Thoracic aorta (tissue), 2 donors: ENCODE measurements at places on chromosomes 16 and 17. TPM values are rescaled to one million over a fixed set of nuclear protein-coding genes. Genes with fewer than 3 reads are reported as not detected.
A peak's percentile ranks its signal among the peaks of the same experiment; 100 is the strongest.

Gene PHF23
- total RNA-seq = 44.7 TPM

Gene CHD9NB
- 0.85 TPM for total RNA-seq

Gene TMEM238L
- not detected for total RNA-seq

Gene ZNF174
- 5.4 TPM for total RNA-seq

Gene ZFHX3
- 57.7 TPM for total RNA-seq

Gene HIGD1B
- not detected for total RNA-seq

Gene ABCA3
- 16.4 TPM for total RNA-seq

Gene TNK1
- 4.7 TPM for total RNA-seq

Gene MARCHF10
- not detected for total RNA-seq

Gene MYH2
- 11.9 TPM for total RNA-seq

Gene FBXW10
- total RNA-seq = not detected

- no peak overlapping the region for H3K4me3 ChIP-seq
- no peak for DNase-seq
- no peaks in the 10 kb centered on the region for H3K36me3 ChIP-seq
- H3K27ac ChIP-seq = peak overlapping the region; percentile 57
Measured at GRCh38 chr17:19247473-19247872, 10.3 kb downstream of the EPN2 start.

DNA sequence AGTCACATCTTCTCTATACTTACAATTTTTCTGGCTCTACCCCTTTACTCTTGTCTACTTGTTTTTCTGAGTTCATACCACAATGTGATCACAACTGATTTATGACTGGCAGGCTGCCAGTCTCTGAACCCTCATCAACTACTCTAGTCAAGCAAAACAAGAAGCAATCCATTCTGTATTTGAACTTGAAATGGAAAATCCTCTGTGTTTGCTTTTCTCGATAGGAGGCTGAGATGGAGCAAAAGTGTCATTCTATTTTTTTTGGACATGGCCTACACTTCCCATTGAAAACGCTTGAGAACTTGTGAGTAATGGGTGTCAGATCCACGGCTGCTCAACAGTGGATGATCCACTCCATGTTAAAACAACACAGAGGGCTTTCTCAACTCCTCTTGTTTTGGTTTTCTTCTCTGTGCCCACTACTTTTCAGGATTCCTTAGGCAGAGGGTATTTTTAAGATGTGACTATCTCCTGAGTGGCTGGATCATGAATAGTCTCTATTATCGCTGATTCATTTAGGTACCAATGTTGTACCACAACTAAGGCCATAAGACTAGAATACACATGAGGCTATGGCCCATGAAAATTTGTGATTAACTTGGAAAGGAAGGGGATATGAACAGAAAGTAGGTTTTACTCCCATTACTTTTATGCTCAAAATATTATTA is 11.7 kb downstream of the TMEM100 start:
- peaks cover 25% of the 10 kb centered on the region for H3K4me1 ChIP-seq
- no peak for DNase-seq
- H3K27ac ChIP-seq = peak overlapping the region; percentile 50
- no peak overlapping the region for H3K4me3 ChIP-seq
- H3K27me3 ChIP-seq = no peaks in the 10 kb centered on the region

DNA sequence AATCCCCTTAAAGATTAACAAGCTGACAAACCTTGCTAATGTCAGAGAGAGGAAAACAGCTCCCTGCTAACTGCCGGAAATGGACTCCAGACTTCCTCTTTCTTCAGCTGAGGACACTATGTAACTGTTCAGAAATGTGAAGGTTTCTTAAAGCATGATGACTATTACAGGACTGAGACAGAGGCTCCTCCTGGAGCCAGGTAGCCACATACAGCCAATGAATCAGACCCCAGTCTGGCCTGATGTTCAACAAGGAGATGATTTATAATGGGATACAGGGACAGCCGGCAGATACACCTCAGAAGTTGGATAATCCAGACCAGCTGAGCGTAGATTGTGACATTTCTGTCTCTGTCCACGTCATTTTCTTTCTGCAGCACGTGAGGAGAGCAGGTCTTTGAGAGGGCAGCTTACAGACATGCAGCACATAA is 216.2 kb downstream of the HS3ST3A1 start:
- no peak overlapping the region for H3K27ac ChIP-seq
- no peak overlapping the region for H3K4me3 ChIP-seq
- no peaks in the 10 kb centered on the region for H3K27me3 ChIP-seq
- no peaks in the 10 kb centered on the region for H3K36me3 ChIP-seq
- DNase-seq = no peak
- no peaks in the 10 kb centered on the region for H3K4me1 ChIP-seq

GRCh38 chr17:9839433-9839832 is 13.7 kb downstream of the GLP2R start:
- no peak for DNase-seq
- H3K4me1 ChIP-seq = no peaks in the 10 kb centered on the region
- H3K4me3 ChIP-seq = no peak overlapping the region
- no peaks in the 10 kb centered on the region for H3K27me3 ChIP-seq

GRCh38 chr17:64423881-64424280 is 25.0 kb upstream of the MILR1 start:
- DNase-seq = no peak
- no peak overlapping the region for H3K4me3 ChIP-seq
- H3K27ac ChIP-seq = no peak overlapping the region
- no peaks in the 10 kb centered on the region for H3K36me3 ChIP-seq
- no peaks in the 10 kb centered on the region for H3K27me3 ChIP-seq
- no peaks in the 10 kb centered on the region for H3K4me1 ChIP-seq

DNA sequence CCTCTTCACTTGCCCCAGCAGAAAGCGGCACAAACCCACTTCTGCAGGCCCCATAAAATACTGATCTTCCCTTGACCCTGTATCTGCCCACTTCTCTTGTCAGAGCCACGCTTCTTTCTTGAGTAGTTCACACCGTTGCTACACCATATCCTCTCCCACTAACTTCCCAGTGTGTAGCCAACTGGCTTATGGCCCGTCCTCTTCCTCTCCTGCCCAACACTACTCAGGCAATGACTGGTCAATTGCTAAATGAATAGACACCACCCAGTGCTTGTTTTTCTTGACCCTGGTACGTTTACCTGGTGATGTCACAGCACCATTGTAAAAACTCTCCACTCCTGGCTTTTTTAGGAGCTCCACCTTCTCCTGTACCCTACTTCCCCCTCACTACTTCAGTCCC is 86.9 kb downstream of the NDEL1 start:
- H3K27me3 ChIP-seq = no peaks in the 10 kb centered on the region
- H3K36me3 ChIP-seq = peaks cover 47% of the 10 kb centered on the region
- peaks cover 20% of the 10 kb centered on the region for H3K4me1 ChIP-seq
- peak overlapping the region; percentile 66 for H3K27ac ChIP-seq

DNA sequence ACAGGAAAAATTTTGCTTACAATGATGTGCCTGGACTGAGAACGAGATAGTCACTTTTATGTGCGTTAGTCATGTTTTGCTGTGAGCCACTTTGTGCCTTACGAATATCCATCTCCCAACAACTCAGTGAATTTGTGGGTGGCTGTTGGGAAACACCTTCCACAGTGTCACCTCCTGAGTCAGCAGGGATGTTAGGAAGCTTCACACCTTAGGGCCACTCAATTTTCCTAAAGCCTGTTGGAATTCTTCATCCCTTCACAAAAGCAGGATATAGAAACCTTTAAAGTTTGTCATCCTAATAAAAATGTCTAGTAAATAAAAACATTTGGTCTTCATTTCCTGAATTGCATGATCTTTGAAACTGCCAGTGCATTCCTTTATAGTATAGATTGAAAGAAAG is 4.3 kb upstream of the KRTAP3-1 start:
- no peaks in the 10 kb centered on the region for H3K27me3 ChIP-seq
- no peaks in the 10 kb centered on the region for H3K36me3 ChIP-seq
- DNase-seq = no peak
- no peaks in the 10 kb centered on the region for H3K4me1 ChIP-seq
- H3K4me3 ChIP-seq = no peak overlapping the region
- no peak overlapping the region for H3K27ac ChIP-seq

DNA sequence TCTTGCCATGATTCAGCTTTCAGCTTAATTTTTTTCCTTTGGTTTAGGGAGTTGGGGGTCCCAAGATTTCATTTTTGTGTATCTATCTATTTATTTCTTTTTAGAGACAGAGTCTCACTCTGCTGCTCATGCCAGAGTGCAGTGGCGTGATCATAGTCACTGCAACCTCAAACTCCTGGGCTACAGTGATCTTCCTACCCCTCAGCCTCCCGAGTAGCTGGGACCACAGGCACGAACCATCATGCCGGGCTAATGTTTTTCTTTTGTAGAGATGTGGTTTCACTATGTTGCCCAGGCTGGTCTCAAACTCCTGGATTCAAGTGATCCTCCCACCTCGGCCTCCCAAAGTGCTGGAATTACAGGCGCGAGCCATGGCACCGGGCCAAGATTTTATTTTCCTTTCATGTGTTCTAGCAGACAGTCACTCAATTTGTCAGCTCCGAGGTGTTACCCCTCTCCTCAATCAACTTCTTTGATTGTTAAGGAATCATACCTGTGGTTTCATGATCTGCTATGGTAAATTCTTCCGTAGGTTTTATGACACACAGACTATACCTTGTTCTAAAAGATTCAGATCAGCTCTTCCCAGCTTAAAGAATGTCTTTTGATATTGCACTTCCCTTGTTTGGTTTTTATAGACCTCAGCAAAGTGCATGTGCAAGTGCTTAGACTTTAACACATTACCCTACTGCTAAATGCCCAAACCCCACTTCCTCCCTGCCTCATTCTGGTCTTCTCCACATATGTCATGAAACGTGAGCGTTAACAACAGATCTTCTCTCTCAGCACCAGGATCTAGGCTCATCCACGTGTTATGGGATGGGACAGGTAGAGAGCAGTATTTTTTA is 13.0 kb downstream of the UNC45B start:
- no peaks in the 10 kb centered on the region for H3K27me3 ChIP-seq
- no peaks in the 10 kb centered on the region for H3K36me3 ChIP-seq
- no peaks in the 10 kb centered on the region for H3K4me1 ChIP-seq
- no peak overlapping the region for H3K4me3 ChIP-seq
- DNase-seq = no peak

- H3K27me3 ChIP-seq = no peaks in the 10 kb centered on the region
- no peaks in the 10 kb centered on the region for H3K4me1 ChIP-seq
- no peak for DNase-seq
- H3K36me3 ChIP-seq = no peaks in the 10 kb centered on the region
Measured at GRCh38 chr17:82957961-82958561, 118.2 kb upstream of the ZNF750 start.

- H3K36me3 ChIP-seq = no peaks in the 10 kb centered on the region
- H3K27me3 ChIP-seq = no peaks in the 10 kb centered on the region
- H3K4me1 ChIP-seq = peaks cover 21% of the 10 kb centered on the region
- DNase-seq = no peak
Measured at GRCh38 chr16:84614968-84615813, 2.7 kb downstream of the COTL1 start.

DNA sequence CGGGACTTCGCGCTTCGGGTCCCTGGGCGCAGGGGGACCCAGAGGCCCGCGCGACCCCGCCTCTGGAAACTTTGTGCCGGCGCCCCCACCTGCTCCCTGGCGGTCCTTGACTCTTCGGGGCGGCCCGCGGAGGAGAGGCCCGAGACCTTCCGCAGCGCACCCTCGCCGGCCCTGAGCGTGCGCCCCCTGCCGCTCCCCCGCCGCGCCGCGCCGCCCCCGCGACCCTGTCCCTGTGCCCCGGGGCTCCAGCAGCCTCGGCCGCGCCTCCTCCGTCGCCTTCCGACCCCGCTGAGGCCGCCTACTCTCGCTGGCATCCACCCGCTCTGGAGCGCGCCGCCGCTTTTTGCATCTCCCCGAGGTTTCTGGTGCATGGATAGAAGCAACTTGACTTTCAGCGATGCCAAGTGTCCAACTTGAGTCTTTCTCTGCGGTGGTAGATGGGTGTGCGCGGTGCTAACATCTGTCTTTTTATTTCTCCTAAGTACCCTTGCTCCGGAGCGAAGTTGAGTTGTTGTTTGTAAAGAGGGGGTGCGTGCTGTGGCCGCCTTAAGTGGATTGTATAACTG is 414 bp downstream of the DUSP14 start:
- H3K27me3 ChIP-seq = no peaks in the 10 kb centered on the region
- no peaks in the 10 kb centered on the region for H3K36me3 ChIP-seq

GRCh38 chr16:1413684-1414531 is 596 bp downstream of the UNKL start:
- DNase-seq = no peak
- no peaks in the 10 kb centered on the region for H3K27me3 ChIP-seq
- peaks cover 21% of the 10 kb centered on the region for H3K4me1 ChIP-seq

DNA sequence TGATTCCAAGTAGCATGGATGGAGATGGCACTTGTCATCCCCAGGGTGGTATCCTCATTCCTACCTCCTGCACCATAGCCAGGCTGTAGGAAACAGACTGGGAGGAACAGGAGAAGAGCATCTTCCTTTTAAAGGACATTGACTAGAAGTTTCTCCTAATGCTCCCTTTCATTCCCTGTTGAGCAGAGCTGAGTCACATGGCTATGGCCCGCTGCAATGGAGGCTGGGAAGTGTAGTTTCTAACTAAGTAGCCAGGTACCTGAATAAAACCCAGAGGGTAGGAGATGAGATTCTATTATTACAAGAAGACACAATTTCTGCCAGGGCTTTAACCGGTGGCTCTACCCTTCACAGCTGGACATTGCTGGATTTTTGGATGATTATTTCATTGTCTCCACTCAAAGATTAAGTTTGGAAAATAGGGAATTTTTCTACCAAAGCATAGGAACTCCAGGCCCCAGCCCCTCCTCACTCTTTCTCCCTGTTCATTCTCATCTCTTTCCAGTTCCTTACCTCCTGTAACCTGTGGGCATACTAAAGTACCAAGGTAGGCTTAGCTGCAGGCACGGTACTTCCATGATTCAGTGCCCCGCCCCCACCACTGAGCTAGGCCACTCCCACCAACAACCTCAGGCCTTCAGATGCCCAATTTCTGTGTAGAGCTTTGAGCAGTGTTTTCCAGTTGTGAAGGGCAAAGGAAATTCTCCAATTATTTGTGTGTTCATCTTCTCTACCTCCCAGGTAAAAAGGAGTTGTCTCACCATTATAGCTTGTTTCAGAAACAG is 378.3 kb downstream of the CDH13 start:
- peaks cover 53% of the 10 kb centered on the region for H3K4me1 ChIP-seq
- H3K27ac ChIP-seq = no peak overlapping the region
- H3K36me3 ChIP-seq = no peaks in the 10 kb centered on the region

- no peak for DNase-seq
- H3K4me3 ChIP-seq = no peak within 1 kb of the TSS
- H3K27me3 ChIP-seq = no peaks in the 10 kb centered on the region
- no peak within 1 kb of the TSS for H3K27ac ChIP-seq
- no peaks in the 10 kb centered on the region for H3K36me3 ChIP-seq
Measured at GRCh38 chr17:76643553-76644148, at the start of gene ST6GALNAC1. TSS of gene ST6GALNAC1 (minus strand) at chr17:76643757. CDS start at chr17:76643638, 119 bp downstream.

DNA sequence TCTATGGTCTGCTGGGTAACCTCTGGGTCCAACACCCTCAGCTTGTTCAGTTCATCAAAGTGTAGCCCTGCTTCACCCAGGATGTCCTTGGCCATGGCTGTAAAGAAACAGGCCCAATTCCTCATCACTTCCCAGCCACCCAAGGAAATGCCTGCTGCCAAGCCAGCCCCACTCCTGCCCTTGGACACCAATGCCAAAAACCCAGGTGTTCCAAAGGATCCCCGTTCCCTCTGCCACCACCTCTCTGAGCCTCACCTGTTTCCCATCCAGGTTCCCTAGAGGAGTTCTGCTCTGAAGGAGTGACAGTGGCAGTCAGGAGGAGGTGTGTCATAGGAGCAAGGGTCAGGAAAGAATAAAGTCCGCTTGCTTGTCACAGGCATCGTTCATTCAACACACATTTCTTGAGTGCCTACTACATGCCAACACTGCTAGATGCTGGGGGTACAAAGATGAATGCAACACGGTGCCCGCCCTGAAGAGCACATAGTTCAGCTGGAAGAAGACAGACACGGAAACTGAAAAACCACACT is 3.3 kb downstream of the IFT20 start:
- peaks cover 13% of the 10 kb centered on the region for H3K36me3 ChIP-seq
- no peaks in the 10 kb centered on the region for H3K27me3 ChIP-seq
- DNase-seq = no peak
- H3K27ac ChIP-seq = no peak overlapping the region
